ENCODE measurements at places on chromosomes 2 and 18.

GRCh38 chr2:150182566-150183235 is 304.8 kb downstream of the RND3 start:
- DNase-seq: no peak

DNA sequence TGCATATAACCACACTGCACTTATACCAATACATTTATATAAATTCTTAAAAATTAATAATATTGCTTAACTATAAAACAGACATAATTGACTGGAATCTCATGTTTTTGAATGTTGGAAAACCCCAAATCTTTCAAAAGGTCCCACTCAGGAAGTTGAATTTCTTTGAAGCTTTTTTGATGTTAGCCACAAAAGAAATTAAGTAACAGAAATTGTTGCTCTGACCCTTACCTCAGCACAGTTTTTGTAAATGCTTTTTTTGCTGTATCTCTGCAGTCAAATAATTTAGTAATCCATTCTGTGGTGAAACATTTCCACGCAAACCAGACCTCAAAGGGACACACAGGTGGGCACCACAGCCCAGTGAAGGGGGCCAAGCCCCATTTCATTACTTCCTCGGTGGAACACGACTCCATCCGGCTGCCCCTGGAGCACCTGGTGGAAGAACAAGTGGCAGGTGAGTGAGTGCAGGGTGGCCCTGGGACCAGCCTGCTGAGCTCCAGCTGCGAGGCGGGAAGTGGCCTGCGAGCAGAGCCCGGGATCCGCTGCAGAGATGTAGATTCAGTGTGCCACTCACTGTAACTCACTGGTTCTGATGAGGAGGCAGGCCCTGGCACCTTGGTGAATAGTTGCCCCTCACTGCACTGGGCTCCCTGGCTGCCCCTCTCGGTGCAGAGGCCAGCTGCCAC is 8.4 kb downstream of the SCLY start:
- DNase-seq: no peak

DNA sequence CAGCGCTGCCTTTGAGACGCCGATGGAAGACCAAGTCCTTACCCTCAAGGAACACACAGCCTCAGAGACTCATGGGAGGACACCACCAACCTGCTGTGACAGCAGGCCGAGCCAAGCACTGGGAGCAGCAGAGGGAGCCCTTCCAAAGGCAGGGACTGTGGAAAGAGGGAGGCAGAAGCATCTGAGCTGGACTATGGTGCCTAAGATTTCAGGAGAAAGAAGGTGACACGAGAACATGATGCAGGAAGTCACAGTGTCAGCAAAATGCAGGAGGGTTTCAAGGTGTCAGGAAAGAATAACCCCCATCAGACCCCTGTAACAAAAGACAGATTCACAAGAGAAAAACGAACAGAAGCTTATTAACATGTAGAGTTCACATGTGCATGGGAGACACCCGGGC is 24.2 kb upstream of the COX7A2L start:
- no peak for DNase-seq

DNA sequence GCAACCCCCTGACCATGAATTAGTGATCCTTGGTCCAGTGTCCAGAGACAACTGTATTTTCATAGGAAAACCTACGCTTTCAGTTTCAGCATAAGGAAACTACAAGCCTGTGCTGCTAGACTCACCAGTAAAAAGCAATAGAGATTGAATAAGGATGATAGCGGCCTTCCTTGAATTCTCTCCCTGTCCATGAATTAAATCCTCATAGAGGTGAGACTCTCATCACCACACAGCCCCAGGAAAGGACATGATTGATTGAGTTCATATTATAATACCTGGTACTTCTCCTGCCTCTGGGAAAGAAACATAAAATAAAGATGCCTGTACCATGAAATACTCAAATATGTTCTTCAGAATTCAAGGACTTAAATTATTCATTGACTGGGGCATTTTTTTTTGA is 146.3 kb upstream of the SPOPL start:
- DNase-seq: no peak

GRCh38 chr2:96568094-96568493 is 31.5 kb downstream of the ARID5A start:
- no peak for DNase-seq

- DNase-seq: no peak
Measured at GRCh38 chr2:157172866-157173578, 84.5 kb upstream of the GALNT5 start.

DNA sequence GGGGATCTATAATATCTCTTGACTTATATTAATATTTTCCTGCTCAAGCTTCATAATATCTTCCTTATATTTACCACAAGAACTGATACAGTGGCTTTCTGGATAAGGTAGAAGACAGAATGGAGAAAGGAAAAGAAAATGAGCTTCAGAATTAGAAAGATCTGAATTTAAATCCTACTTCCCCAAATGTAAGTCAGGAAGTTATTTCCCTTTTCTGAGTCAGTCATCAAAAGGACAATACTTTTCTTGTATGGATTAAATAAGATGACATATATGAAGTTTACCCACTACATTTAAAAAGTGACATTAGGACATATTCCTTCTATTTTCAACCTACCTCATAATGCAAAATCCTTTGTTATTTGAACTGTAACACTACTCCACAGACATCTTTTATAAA is 19.0 kb downstream of the KRCC1 start:
- no peak for DNase-seq

DNA sequence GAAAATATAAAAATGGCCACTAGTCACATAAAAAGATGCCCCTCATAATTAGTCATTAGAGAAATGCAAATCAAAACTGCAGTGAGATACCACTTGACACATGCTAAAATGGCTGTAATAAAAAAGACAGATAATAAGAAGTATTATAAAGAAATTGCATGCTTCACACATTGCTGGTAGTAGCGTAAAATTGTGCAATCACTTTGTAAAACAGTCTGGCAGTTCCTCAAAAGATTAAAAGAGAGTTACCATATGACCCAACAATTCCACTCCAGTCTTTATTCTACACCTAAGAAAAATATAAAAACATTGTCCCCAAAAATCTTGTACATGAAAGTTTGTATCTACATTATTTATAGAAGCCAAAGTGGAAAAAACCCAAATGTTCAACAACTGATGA is 170.6 kb upstream of the FIGN start:
- DNase-seq: no peak

DNA sequence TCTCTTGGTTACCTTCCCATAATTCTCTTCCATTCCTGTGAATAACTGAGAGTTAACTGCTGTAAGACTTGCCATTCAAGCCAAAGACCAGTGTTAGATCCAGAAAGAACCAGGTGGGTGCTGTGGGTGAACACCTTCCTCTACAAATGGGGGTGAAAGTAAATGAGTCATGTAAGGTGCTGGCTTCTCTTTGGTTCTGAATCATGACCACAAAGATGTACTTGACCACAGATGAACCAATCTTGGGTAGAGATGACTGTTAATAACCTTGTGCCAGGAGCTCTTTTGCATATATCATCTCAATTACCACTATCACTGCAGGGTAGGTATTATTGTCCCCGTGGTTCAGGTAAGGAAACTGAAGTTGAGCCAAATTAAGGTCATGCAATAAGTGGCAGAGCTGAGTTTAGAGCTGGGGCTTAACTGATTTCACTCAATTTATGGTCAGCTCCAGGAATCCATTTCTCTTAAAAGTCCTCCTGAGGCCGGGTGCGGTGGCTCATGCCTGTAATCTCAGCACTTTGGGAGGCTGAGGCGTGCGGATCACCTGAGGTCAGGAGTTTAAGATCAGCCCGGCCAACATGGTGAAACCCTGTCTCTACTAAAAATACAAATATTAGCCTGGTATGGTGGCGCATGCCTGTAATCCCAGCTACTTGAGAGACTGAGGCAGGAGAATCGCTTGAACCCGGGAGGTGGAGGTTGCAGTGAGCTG is 244.9 kb upstream of the CXCR4 start:
- DNase-seq: no peak

- DNase-seq: no peak
Measured at GRCh38 chr2:219959471-219959870, 332.0 kb downstream of the SLC4A3 start.

GRCh38 chr18:12397254-12397653 is 10.5 kb upstream of the PRELID3A start:
- DNase-seq: no peak

- no peak for DNase-seq
Measured at GRCh38 chr2:187138265-187138664, 289.3 kb upstream of the ZSWIM2 start.

DNA sequence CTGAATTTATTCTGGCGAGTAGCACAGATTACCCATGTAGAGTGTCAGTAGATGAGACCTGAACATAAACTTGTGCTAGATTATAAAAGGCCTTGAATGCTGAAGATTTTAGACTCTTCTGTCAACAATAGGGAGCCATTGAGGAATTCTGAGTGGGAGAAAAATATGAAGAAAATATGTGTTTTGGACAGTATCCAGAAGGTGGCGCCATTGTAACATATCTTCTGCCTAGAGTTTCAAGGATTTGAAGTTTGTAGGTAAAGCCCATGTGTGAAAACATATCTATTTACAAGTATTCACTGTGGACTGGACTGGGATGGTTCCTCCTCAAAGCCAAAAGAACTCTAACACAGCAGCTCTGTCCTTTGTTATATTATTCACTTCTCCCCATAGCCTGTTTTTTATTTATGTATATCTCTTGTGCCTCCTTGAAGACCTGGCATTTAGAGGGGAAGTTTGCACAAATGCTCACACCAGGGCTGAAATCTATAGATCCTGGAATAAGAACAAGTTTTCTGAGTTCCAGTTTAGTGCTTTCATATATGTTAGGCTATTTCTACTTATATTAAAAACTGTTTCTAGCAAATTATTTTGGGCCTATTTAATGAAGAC is 124.9 kb downstream of the RDH14 start:
- DNase-seq: no peak

- DNase-seq: no peak
Measured at GRCh38 chr2:146079216-146079615, 1559.3 kb upstream of the ZEB2 start.

- no peak for DNase-seq
Measured at GRCh38 chr2:216634370-216635148, 1.3 kb downstream of the IGFBP2 start.

DNA sequence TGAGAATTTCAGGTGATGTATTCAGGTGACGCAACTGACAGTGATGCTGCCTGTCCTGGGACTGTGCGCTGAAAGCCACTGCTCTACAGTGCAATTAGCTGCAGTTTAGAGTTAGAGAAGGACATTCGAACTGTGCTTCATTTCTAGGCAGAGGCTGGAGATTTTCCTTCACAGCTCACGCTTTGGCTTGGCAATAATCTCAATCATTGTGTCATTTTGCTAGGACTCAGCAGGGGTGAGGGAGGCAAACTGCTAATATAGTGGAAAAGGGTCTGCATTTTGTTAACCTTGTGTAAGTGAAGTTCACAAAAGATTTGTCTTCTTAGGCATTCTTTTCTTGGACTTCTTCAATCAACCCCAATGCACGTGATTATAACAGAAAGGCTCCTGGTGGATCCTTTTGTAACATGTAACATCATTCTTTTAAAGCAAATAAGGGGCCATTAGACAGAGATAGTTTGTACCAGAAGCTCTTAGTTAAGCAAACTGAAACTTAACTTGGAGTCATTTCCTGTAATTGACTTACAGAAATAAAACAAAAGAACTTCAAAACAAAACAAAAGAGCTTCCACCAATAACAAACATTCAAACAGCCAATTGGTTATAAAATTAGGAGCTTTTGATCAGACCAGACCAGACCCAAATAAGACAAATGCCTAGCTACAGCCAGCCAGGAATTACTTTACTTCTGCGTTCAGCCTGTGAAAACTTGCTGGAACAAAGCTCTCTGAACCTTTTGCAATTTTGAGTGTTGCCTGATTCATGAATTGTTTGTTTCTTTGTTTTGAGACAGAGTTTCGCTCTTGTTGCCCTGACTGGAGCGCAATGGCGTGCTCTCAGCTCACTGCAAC is 1376.3 kb upstream of the CELF4 start:
- DNase-seq: no peak

DNA sequence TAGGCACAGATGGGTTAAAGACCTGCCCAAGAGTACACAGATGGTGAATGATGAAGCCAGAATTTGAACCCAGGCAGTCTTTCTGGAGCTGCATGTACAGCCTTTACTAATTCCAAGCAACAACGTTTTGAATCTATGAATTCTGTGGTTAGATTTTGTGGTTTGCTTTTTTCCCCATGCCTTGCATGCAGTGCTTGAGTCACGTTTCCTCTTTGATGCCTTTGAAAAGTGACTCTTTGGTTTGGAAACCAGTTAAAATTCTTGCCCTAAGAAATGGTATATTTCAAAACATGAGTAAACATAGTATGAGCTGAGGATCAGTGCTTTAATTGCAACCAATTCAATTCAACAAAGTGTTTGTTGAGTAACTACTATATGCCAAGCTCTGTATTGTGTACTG is 48.2 kb upstream of the PPM1B start:
- no peak for DNase-seq

GRCh38 chr2:184596819-184597411 is 1.4 kb upstream of the ZNF804A start:
- no peak for DNase-seq

DNA sequence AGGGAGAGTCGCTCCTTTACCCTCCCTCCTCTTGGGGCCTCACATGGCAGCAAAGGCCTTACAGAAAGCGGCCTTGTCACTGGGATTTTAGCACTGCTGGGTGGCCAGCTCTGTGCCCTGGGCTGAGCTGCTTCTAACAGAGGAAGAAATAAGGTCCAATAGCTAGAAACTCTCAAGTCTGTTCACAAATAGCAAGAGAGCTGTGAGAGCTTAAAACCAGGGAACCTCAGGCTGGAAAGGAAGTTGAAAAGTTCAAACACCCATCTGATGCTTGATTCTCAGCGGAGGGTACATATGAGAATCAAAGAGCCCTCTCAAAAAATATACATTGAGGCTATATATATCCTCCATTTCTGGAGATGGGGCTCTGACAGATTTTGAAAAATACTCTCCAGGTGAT is 54.7 kb downstream of the ST6GAL2 start:
- no peak for DNase-seq

- DNase-seq: no peak
Measured at GRCh38 chr2:95315801-95316411, 18.8 kb downstream of the KCNIP3 start.

DNA sequence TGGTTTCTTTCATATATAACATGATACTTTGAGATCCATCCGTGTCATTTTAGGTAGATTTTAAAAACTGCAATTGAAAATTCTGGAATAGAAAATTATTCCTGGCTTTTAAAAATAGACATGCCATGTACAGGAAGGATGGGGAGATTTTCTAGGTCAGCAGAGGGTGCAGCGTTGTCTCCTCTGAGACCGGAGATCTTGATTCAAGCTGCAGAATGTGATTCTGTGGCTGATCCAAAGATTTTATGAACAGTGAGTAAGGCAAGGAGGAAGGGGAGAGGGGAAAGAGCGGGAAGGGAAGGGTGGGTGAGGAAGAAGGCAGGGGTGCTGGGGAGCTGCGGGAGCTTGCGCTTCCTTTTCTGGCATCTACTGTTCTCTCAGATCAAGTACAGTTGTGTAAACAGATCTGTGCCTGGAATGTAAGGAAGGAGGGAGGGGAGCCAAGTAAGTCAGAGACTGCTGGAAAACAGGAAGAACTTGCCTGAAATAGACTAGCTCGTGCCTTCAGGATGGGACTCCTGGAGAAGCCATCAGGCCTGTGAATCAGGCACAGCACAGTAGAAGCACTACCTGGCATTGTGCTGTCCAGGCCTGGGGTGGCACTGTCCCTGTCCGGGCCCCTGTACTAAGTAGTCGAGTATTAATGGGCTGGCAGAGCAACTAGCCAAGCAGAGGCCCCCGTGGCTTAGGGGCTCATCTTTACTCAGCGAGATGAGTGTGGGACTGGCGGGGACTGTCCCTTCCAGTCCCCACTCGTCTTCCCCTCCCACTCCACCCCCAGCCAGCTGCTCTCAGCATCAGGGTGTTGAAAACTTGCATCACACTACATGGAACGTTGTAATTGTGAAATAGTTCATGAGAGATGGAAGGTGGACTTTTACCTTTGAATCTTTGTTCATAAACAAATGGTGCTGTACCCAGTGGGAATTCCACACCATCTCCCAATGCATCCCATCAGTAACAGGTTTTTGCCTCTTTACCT is 163.5 kb downstream of the UXS1 start:
- peak; percentile 31 for DNase-seq

Data from activated T-cell treated with anti-CD3 and anti-CD28 coated beads for 48 hours (primary cell).